ENCODE measurements at places on chromosomes 12 and 14.

DNA sequence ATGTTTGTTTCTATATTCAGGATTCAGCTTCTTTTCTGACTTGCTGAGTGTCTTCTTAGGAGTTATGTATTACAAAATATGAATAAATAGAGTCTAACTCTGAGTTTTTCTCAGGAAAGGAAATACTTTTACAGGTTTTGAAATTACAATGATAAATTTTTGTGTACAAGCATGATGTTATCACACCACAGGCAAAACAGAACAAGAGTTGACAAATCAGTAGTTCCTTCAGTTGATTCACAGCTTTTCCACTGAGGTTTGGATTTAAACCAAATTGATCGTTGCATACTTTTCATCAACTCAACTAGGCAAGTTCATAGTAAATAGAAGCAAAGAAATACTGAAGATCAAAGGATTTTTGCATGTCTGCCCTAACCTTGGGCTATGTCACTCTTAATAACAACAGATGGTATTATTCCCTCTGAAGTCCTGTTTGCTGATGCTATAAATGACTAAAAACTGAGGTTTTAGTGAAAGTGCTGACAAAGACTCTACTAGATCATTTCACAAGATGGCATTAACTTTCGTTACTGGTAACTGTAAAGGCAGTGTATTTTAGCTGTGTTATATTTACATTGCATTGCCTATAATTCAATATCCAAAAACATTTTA lies 520.2 kb downstream of the FLRT2 start:
- DNase-seq: no peak

- no peak for DNase-seq
Observed at GRCh38 chr14:100616854-100617409, 29.7 kb upstream of the BEGAIN start.

GRCh38 chr12:52573306-52573705 lies 337 bp downstream of the KRT74 start:
- no peak for DNase-seq

- no peak for DNase-seq
Observed at GRCh38 chr12:50050410-50051098, 6.8 kb upstream of the ASIC1 start.

DNA sequence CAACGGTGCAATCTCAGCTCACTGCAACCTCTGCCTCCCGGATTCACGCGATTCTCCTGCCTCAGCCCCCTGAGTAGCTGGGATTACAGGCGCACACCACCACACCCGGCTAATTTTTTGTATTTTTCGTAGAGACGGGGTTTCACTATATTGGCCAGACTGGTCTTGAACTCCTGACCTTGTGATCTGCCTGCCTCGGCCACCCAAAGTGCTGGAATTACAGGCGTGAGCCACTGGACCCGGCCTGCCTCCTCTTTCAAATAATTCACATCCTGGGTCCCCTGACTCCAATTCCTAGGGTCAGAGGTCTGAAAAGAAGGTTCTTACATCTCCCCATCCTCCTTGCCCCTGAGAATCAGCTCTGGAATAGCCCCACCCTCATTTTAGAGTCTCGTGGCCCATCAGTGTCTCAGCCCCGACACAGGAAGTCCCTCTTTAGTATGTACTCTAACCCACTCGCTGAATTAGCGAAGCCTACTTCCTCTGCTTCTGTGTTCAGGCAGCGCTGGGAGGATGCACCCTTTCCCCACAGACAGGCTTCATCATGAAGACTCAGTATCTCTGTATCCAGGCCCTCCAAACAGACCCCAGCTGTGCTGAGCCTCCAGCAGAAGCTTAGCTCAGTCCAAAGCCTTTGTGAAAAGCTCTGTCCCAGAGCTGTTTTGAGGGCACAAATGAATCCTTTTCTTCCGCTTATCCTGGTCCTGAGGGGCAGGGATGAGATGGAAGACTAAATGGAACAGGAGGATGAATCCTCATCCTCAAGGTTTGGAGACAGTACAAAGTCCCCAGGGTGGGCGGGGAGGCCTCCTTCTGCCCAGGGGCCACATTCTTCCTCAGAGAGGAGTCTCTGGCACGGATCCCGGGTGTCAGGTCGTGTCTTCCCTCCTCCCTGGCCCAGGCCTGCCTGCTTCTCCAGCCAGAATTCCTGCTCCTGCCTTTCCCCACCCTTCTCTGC lies 3.5 kb downstream of the LPAR5 start:
- DNase-seq: no peak

- DNase-seq: no peak
Observed at GRCh38 chr12:102633981-102634605, 153.7 kb upstream of the IGF1 start.

DNA sequence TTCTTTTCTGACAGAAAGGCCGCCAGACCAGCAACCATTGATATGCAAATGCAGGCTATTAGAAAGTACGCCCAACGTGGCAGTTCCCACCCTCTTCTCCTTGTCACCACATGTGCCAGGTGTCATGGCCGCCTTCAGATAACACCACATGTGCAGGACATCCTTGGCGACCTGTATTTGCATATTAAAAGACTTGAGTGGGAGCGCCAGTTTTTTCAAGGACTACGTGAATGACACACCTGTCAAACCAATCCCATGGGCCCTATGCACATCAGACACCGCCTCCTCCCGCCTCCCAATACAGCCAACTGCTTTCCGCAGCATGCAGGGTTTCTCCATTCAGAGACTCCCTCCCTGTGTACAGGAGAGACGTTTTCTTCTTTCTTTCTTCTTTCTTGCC lies 318.6 kb upstream of the FAR2 start:
- no peak for DNase-seq
